Left lung (tissue), 14 donors: ENCODE measurements at places on chromosomes 13 and 19.
A peak's percentile ranks its signal among the peaks of the same experiment; 100 is the strongest.

DNA sequence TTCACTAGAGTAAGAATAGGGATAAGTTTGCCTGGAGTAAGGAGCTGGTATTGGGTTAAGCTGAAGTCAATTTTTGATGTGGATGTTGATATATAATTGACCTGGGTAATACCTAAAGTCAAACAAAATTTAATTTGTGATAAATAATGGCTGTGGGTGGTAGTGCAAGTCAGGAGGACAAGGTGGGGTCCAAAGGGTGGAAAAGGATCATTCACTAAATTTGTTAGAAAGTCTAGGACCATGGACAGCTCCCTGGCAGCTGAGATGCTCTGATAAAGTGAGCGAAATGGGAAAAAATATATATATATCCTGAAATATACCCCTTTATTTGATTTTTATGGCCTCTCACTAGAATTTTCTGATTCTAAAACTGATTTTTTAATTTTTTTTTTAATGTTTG lies 463.5 kb downstream of the GPC6 start:
- DNase-seq, result no peak

- DNase-seq, result peak; percentile 19
Observed at GRCh38 chr19:16532440-16533234, 9.6 kb downstream of the CHERP start.

DNA sequence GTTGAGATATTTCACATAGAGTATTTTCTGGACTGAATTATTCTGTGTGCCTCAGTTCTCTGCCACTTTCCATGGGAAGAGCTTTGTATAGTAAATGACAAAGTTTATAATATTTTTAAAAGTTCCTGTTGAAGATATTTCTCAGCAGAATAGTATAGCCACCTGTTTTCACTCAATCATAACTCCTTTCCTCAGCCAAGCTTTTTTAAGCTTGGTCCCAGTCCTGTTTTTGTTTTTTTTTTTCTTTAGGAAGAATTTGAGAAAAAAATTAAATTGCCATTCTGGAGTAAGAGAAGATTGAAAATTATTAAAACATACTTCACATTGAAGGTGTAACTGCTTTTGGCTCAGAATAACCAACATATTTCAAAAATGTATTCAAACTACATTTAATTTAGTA lies 55.5 kb downstream of the ENOX1 start:
- DNase-seq, result no peak

DNA sequence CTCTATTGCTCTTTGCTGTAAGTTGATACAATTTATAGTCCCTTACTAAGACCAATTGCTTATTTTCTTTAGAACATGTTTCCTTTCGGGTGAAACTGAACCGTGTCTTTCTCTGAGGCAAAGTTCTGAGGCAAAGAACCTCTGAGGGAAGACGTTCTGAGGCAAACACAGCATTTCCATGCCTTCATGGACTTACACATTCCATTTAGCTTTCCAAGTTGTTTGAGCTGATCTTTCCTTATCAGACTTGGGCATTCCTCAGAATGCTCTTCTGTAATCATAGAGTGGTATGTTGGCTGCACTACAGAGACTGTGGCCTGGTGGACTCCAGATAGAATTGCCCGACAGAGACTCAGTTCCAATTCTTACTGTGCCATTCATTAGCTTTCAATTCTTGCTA lies 579.1 kb downstream of the KCTD12 start:
- no peak for DNase-seq

DNA sequence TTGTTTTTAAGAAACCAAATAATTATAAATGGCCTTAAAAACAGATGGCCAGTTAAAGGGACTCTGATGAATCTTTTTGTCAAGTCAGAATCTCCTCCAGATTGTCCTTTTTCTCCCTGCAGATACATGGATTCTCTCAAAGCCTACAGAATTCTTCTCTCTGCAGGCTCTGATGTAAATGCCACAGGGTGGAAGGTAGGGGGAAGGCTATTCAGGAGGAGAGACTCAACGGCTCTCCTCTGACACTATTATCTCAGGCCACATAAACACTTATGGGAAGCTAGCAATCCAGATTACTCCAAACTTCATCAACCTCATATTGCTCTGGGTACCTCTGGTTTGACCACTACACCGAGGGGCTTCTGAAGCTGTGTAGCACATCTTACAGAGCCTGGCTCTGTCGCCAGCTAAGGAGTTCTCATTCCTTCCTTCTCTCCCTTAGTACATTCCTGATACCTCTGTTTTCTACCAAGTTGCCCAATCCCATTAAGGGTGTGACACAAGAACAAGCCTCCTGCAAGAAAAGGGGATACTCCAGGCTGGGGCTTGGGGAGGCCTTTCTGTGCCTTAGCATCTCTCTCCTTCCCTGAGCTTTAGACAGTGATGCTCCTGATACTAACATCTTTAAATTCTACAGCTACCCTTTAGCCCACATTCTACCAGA lies 14.9 kb downstream of the LCP1 start:
- no peak for DNase-seq

DNA sequence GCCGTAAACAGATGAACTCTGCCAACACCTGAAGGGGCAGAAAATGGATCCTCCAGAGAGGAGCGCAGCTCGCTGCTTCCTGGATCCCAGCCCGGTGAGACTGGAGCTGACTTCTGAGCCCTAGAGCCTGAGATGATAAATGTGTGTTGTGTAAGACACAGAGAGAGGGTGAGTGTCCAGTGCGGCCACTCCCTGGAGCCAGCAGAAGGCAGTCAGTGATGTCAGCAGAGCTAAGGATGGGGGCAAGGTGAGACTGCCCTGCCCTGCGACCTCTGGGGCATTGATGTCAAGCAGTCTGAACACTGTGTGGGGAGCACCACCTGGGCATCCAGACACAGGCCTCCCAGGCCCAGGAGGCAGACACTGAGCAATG lies 9.7 kb upstream of the SLC35E1 start:
- no peak for DNase-seq

GRCh38 chr19:14265290-14266036 lies 59.5 kb upstream of the ADGRL1 start:
- DNase-seq, result no peak

- DNase-seq, result no peak
Observed at GRCh38 chr13:48874165-48874564, 101.5 kb upstream of the FNDC3A start.

- peak; percentile 74 for DNase-seq
Observed at GRCh38 chr19:46542428-46543230, 47.0 kb upstream of the PNMA8B start.

GRCh38 chr13:23928985-23929384 lies 31.7 kb upstream of the C1QTNF9B start:
- no peak for DNase-seq

DNA sequence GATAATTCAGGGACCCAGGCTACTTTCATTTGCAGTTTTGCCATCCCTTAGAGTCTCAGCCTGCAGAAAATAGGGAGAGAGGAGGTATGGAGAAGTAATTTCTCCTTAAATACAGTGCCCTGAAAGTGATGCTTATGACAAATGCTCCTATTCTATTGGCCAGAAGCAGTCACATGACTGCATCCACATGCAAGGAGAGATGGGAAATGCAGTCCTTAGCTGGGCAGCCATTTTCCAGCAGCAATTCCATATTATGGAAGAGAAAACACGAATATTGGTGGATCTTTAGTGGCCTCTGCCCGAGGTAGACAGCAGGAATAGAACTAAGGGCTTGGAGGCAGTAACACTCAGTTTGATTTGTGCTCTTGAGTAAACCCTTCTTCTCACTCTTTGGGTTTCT lies 39.4 kb downstream of the VAV1 start:
- no peak for DNase-seq

GRCh38 chr13:24670961-24671381 lies 9.2 kb upstream of the ATP12A start:
- DNase-seq, result no peak
